ENCODE measurements at places on chromosomes 5 and 9.

DNA sequence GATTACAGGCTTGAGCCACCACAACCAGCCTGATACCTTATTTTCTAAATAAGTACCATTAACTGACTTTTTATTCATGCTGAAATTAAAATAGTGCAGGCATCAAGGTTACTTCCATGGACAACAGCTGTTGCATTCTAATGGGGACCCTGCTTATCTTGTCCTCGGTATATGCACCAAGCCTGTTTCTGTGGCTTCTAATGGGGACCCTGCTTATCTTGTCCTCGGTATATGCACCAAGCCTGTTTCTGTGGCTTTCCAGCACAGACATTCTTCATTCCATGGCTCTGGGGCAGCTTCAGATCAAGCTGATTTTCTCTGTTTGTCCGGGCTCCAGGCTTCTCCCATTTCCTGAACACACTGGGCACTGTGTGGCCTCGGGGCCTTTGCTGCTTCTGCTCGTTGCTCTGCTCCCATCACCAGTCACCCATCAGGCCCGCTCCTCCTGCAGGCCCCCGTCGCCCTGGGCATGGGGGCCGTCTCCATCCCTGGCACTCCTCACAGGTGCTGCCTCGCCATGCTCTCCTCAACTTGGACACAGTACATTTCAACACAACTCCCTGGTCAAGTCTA, 30.7 kb downstream of the ZNF354A start:
- no peak for DNase-seq

DNA sequence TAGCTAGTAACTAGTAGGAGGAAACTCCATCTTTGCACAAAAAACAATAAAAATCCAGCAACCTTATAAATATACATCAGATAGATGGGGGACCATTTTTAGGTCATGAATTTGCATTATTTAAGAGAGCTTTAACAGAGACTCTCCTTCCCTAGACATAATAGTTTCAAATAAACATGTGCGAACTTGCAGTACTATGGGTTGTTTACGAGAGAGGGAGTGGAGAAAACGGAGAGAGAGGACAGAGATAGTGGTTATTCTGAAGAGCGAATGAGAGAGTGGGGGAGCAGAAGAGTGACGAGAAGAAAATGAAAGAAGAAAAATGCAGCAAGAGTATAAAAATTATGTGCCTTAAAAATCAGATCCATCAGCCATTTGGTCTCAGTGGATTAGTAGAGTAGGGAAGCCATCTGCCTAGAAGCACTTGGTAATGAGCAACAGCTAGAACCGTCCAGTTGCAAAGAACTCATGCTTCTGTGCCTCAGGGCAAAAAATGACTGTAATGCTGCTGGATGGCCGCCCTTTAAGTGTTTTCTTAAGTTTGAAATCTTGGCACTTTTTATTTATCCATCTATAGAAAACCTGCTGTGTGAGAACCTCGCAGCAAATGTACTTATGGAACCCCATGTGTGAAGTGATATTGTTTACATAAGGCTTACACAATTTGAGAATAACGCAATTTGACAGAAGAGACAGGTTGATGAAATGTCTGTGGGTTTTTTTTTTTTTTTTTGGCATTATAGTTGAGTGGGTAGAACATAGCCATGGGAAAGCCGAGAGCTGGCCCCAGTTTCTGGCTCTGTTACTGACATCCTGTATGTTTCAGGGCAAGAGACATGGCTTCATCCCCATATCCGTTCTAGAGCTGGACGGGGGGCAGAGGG, 95.6 kb upstream of the ZNF608 start:
- no peak for DNase-seq

GRCh38 chr9:134514503-134514902, 127.1 kb upstream of the COL5A1 start:
- no peak for DNase-seq

DNA sequence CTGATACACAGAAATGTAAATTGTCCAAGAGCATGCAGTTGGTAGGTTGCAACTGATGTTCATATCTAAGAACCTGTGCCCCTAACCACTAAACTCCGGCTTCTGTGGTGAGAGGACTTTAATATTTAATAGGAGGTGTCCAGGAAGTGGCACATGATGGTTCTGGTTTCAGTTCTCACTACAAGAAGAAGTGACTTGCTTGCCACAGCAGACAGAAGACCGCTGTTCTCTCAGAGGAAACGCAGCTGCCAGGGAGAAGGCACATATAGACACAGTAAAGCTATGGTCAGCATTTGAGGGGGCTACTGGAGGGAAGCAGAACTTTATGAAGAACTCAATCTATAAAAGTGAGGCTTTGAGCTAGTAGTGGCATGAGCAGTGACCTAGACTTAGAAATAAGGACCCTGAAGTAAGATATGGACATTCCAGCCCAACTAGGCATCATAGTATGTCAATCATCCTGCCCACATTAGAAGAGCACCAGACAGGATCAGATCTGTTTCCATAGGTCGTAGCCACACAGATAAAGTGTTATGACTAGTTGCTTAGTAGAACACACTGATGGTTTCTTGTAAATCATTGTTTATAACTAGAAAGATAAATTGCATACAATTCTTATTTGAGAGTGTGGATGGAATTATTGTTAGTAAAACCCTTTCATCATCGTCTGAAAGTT, 36.4 kb upstream of the DAB2 start:
- DNase-seq, result no peak

- no peak for DNase-seq
Measured at GRCh38 chr5:86565197-86565789, 52.4 kb upstream of the COX7C start.

Data from T-helper 1 cell (primary cell).